Aorta (tissue), 5 donors: ENCODE measurements at places on chromosomes 16 and 17. TPM values are rescaled to one million over a fixed set of nuclear protein-coding genes. Genes with fewer than 3 reads are reported as not detected.

The USP43 gene
- total RNA-seq: 0.33 TPM

GRCh38 chr17:57988301-57989250 is 522 bp upstream of the VEZF1 start:
- H3K4me3 ChIP-seq: peak overlapping the region; percentile 90
- H3K36me3 ChIP-seq: no peaks in the 10 kb centered on the region
- H3K4me1 ChIP-seq: peaks cover 9% of the 10 kb centered on the region
- H3K27ac ChIP-seq: peak overlapping the region; percentile 77
- H3K27me3 ChIP-seq: no peaks in the 10 kb centered on the region

- H3K27me3 ChIP-seq: no peaks in the 10 kb centered on the region
- no peaks in the 10 kb centered on the region for H3K36me3 ChIP-seq
These were observed 5.8 kb downstream of the CMTM3 start for GRCh38 chr16:66610111-66610820.

DNA sequence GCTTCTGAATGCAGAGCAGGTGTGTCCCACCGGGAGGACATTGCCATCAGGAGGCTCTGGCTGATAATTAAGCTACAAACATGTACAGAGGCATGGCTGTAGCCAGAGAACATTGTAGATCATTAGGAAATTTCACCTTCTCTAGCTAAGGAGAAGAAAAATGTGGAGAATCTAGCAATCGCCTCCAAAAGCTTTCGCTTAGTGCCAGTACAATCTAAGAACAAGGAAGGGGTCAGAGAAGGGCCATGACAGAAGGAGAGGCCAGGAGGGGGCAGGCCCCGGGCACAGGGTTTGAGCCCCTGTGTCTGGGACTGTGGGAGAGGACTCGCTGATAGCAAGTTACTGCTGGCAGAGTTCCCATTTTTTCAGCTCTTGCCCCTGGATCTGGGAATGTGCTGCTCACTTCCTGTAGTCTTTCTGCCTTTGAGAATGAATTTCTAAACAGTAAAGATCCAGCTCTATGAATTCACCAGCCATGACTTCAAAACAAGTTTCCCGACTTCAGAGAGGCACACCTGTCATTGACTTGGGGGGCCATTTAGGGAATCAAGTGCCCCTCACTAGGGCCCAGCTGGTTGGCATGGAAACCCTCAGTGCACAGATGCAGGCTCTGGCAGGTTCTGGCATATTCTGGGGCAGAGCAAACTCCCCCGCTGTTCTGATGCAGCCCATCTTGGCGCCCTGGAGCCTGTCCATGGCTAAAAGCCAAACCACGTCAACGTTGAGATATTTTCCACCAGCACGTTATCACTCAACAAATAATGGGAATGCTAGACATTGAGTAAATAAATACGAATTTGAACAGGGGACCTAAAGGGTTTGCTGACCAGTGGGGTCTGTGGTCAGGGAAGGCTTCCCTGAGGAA is 59.5 kb upstream of the CACNG4 start:
- H3K27me3 ChIP-seq: no peaks in the 10 kb centered on the region
- H3K4me3 ChIP-seq: no peak overlapping the region
- no peaks in the 10 kb centered on the region for H3K36me3 ChIP-seq
- H3K4me1 ChIP-seq: no peaks in the 10 kb centered on the region
- H3K27ac ChIP-seq: no peak overlapping the region
- DNase-seq: peak; percentile 42

GRCh38 chr16:11717811-11718210 is 24.8 kb downstream of the TXNDC11 start:
- DNase-seq: no peak
- H3K36me3 ChIP-seq: peaks cover 2% of the 10 kb centered on the region
- H3K27me3 ChIP-seq: no peaks in the 10 kb centered on the region
- H3K4me1 ChIP-seq: no peaks in the 10 kb centered on the region
- no peak overlapping the region for H3K4me3 ChIP-seq
- H3K27ac ChIP-seq: no peak overlapping the region

DNA sequence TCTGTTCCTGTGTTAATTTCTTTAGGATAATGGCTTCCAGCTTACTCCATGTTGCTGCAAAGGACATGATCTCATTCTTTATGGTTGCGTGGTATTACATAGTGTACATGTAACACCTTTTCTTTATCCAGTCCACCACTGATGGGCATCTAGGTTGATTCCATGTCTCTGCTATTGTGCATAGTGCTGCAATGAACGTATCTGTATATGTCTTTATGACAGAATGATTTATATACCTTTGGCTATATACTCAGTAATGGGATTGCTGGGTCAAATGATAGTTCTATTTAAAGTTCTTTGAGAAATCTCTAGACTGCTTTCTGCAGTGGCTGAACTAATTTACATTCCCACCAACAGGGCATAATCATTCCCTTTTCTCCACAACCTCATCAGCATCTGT is 39.8 kb downstream of the ABCA10 start:
- H3K27ac ChIP-seq: no peak overlapping the region
- DNase-seq: no peak
- no peaks in the 10 kb centered on the region for H3K27me3 ChIP-seq
- no peak overlapping the region for H3K4me3 ChIP-seq

DNA sequence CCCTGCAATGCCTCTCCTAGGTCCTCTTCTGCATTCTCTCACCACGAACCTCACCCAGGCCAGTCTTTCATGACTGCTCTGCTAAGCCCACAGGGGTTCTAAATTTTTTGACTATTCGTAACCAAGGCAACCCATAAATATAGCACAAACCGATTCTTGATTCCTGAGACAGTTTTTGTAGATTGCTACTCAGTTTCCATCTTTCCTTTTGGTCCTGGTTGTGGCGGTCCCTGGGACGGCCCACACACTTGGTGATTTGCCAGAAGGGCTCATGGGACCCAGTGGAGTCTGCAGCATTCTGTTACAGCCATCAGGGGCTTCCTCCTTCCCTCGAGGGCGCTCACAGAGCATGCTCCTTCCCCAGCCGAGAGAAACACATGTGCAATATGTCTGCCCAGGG is 23.4 kb upstream of the MGAT5B start:
- DNase-seq: no peak
- no peaks in the 10 kb centered on the region for H3K27me3 ChIP-seq
- no peaks in the 10 kb centered on the region for H3K4me1 ChIP-seq
- H3K4me3 ChIP-seq: no peak overlapping the region
